ENCODE measurements at places on chromosomes 16 and 17.
A peak's percentile ranks its signal among the peaks of the same experiment; 100 is the strongest.

- DNase-seq: no peak
Observed at GRCh38 chr16:2843526-2843925, 13.4 kb downstream of the ZG16B start.

- no peak for DNase-seq
Observed at GRCh38 chr16:3480901-3481695, 14.2 kb downstream of the C16orf90 start.

GRCh38 chr16:72443809-72444208, 271.9 kb upstream of the PMFBP1 start:
- DNase-seq: no peak

DNA sequence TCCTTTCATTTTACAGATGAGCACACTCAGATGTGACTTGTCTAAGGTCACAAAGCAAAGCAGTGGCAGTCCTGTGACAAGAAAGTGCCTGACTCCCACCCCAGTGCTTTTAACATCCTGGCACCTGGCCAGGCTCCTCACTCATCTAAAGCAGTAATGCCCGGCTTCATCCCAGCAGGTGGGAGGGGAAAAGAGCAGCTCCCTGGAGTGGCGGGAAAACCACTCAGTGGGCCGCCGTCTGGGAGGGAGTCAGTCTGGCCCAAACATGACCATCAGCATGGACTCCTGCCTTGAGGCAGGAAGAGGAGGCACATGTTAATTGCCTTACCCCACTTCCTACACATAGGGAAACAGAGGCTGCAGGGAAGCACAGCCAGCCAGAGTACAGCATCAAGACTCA, 2.6 kb downstream of the PCGF2 start:
- no peak for DNase-seq

- DNase-seq: no peak
Observed at GRCh38 chr17:36936455-36937000, 747 bp upstream of the LHX1 start.

DNA sequence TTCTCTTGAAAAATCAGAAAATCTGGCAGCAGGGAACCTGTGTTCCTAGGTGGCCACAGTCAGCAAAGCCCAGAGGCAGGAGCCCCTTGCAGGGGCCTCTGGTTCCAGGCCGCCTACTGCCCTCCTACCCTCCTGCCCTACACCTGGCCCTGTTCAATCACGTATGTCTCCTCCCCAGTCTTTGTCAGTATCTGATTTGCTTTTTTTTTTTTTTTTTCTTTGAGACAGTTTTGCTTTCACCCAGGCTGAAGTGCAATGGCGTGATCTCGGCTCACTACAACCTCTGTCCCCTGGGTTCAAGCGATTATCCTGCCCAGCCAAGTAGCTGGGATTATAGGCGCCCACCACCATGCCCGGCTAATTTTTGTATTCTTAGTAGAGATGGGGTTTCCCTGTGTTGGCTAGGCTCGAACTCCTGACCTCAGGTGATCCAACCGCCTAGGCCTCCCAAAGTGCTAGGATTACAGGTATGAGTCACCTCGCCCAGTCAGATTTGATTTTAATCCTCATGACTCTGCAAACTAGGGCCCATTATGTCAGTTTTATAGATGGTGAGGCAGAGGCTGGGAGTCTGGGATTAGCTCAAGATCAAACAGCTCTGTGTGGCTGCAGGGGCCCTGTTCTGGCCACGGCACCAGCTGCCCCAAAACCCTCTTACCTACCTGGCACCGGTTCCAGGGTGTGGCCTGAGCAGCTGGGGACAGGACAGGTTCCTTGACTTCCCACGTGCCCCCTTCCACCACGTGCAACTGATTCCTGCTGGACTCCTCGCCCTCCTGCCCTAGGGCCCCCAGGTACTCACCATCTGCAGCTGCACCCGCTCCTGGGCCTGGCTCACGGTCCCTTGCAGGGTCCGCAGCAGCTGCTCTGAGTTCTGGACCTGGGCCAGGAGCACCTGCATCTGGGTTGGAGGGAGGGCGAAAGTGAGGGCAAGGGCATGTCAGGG, 14.7 kb downstream of the RABEP2 start:
- DNase-seq: no peak

GRCh38 chr17:21370430-21370829, 5.7 kb upstream of the KCNJ12 start:
- DNase-seq: no peak

DNA sequence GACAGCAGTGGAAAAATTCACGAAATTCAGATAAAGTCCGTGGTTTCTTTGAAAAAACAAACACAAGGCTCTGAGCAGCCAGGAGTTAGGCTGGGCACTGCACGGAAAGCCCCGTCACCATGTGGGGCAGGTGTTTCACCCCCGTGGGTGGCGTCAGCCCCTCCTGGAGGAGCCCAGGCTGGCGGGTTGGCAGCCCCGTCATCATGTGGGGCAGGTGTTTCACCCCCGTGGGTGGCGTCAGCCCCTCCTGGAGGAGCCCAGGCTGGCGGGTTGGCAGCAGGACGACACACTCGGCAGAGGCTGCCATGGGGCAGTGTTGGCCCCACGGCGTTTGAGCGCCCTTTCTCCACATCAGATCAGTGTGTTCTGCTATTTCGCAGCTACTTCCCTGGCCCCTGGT, 38.1 kb downstream of the ACSF3 start:
- DNase-seq: no peak

DNA sequence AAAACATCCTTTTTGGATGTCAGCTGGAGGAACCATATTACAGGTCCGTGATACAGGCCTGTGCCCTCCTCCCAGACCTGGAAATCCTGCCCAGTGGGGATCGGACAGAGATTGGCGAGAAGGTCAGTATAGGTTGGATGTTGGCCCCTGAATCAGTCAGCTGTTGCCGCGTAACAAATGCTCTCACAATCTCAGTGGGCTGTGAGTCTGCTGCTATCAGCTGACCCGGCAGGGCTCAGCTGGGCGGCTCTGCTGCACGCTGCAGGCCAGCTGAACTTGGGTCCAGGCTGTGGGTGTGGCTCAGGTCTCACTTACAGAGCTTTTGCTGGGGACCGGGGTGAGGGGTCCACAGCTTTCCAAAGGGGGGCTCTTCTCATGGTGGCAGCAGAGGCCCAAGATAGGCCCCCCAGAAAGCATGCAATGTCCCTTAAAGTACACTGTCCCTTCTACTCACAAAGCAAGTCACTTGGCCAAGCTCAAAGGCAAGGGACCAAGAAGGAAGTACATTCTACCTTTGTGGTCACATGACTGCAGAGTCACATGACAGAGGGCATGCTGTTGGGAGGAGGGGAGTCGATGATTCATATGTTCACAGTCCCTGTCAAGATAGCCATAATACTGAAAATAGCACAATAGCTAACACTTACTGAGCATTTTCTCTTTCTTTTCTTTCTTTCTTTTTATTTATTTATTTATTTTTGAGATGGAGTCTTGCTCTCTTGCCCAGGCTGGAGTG, 134.2 kb downstream of the ABCC1 start:
- no peak for DNase-seq

DNA sequence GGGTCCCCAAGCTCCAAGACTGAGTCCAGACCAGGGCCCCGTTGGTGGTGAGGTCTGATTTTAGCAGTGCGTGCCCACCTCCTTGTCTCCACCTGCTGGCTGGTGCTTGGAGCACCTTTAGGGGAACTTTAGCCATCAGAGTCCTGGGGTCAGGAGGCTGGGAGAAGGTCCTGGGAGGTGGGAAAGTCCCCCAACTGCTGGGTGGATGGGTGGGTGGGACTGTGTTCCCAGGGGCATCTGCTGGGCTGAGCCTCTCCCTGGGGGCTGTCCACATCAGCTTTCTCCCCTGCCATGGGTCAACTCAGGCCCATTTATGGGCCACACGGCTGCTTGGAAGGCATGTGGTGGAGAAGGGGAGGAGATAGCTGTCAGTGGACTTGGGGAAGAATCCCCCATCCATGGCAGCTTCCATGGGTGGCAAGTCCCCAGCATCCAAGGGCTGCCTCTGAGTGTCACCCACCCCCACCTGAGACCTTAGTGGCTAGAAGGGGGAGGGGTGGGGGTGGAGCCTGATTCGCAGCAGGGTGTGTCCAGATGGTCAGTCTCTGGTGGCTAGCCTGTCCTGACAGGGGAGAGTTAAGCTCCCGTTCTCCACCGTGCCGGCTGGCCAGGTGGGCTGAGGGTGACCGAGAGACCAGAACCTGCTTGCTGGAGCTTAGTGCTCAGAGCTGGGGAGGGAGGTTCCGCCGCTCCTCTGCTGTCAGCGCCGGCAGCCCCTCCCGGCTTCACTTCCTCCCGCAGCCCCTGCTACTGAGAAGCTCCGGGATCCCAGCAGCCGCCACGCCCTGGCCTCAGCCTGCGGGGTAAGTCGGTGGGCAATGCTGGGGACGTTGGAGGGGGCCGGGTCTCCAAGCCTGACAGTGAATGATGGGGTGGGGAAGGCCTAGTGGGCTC, at the start of gene TRPV2:
TRPV2 (plus strand) TSS at position 541 of the 894 bp plus-strand sequence. CDS start 2,098 bp downstream, outside the sequence.
- DNase-seq: no peak

DNA sequence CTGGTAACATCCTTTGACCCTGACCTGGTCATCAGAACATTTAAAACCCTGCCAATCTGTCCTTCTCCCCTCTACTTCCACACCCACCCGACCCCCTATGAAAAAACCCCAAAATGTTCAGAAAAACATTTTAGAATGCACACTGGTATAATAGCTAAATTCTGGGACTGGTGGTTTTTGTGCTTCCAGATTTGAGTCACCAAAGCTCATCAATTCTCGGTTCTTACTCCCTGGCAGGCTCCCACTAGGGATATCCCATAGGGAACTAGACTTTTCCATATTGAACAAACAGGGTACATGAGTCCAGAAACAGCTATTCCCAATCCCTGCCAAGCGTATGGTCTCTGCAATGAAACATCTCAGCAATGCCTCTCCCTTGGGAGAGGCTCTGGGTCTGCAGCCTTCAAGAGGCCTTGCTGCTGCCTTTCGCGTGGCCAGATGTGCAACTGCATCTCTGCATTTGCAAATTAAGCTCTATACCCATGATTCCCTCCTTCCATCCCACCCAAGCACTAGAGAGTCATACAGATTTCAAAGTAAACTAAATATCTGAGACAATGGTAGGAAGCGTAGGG, 67.7 kb downstream of the SMG6 start:
- peak; percentile 91 for DNase-seq

DNA sequence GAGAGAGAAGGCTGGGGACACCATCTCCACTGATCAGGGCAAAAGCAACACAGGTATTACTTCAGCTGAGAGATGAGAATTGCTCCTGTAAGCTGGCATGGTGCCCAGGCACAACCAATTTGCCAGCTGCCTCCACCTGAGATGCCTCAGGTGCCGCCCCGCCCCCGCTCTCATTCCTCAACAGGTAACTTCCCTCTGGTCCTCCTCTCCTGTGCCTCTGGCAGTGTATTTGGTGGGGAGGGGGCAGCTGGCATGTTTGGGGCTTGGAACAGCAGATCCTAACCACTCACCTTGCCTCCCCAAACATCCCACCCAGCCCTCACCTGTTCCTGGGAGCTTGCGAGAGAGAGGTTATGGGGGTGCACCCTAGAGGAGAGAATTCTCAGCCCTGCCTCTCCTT, 2.9 kb upstream of the SRCIN1 start:
- DNase-seq: no peak

DNA sequence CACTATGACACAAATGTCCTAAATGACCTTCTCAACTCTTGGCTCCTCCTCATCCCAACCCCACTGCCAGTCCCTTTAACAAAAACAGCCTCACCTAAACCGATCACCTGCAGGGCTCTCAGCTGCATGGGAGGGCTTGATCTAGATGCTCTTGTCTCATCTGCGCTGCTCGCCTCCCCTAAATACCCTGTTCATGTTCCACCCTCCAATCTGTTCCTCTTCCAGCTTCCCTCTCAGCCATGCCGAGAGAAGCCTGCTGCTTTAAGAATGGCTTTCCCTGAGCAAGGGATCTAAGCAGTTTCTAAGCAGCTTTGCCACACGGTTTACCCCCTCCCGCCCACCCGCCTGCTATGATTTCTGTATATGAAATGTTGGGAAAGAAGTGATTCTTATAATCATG, 23.7 kb downstream of the PIPOX start:
- no peak for DNase-seq

GRCh38 chr17:81097943-81098308, 63.0 kb downstream of the BAIAP2 start:
- DNase-seq: no peak

GRCh38 chr17:44084131-44084538, 13.6 kb downstream of the G6PC3 start:
- DNase-seq: no peak

DNA sequence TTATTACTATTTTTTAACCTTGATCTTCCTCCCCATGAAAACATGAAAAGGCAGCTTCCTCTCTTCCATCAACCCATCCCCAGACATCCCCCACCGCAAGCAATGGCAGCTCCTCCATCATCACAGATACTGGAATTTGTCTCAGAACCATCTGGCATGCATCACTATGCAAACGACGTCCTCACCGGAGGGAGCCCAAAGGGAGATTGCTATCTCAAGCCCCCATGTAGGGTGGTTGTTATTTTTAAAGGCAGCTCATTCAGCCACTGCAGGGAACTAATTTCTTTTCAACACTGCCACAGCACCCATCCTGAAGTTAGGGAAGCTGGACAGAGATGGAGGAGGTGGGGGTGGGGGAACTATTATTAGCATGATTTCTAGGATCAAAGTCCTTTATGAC, 222.5 kb downstream of the FOXL1 start:
- DNase-seq: no peak
